ENCODE measurements at places on chromosomes 12 and 14.

- DNase-seq: no peak
These were observed 185.2 kb upstream of the SLC38A2 start for GRCh38 chr12:46557539-46558373.

- no peak for DNase-seq
These were observed 15.2 kb downstream of the SERPINA12 start for GRCh38 chr14:94494085-94494484.

- DNase-seq: no peak
These were observed 223.3 kb downstream of the CHST11 start for GRCh38 chr12:104680070-104680469.

- no peak for DNase-seq
These were observed 1118.9 kb downstream of the VRK1 start for GRCh38 chr14:97916100-97916499.

- no peak for DNase-seq
These were observed 20.5 kb downstream of the ZBTB42 start for GRCh38 chr14:104821229-104821945.

- no peak for DNase-seq
These were observed 38.2 kb upstream of the OAS1 start for GRCh38 chr12:112868459-112869041.

DNA sequence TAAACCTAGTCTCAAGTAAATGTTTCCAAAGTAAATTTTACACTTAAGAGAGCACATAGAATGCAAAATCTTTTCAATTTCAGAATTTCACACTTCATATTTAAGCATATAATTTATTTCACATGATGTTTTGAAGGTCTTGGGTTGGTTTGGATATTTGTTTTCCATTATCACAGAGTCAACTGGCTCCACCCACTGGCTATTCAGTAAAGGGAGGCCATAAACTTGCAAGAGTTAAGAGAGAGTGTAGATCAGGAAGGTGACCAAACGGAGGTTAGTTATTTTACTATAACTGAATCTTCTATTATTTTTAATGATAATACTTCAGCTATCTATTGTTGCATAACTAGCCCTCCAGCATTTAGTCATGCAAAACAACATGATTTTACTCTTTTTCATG is 6.2 kb upstream of the CPNE8 start:
- DNase-seq: no peak
